ENCODE measurements at places on chromosomes 13 and 19. TPM values are rescaled to one million over a fixed set of nuclear protein-coding genes. Genes with fewer than 3 reads are reported as not detected.

Gene C19orf18
- not detected for total RNA-seq

Gene ZNF492
- total RNA-seq: 4.4 TPM

Gene FUT6
- not detected for total RNA-seq

Gene TTC9B
- 59.0 TPM for total RNA-seq

- no peak for DNase-seq
Measured at GRCh38 chr13:37491661-37492060, 106.9 kb downstream of the POSTN start.

- no peak for DNase-seq
Measured at GRCh38 chr19:3548606-3549005, 8.8 kb downstream of the MFSD12 start.

DNA sequence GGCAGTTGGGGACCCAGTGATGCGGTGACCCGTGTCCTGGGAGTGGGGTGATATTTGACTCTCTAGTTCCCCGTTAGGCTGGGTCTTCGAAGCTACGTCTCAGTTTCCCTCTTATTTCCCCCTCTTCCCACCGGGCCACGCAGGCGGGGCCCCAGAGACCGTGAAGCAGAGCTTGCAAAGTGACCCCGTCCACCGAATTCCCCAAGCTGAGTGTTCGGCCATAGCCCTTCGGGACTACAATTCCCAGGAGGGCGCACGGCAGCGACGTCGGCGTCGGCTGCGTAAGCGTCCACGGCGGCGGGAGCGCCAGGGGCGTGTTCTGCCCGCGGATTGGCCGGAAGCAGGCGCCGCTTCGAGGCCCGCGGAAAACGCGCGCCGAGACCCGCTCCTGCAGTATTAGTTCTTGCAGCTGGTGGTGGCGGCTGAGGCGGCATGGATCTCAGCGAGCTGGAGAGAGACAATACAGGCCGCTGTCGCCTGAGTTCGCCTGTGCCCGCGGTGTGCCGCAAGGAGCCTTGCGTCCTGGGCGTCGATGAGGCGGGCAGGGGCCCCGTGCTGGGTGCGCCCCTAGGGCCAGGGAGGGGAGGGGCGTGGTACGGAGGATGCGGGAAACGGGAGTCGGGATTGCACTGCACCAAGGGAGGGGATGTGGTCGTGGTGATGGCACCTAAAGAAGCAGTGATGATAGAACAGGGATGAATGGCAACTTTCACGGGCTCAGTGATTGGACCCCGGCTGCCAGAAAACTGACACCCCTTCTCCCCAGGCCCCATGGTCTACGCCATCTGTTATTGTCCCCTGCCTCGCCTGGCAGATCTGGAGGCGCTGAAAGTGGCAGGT lies at the start of gene RNASEH2A:
Gene RNASEH2A, plus strand, starts transcription at position 343 of the 840 bp plus-strand sequence. Its CDS starts 90 bp downstream, at position 433.
- peak; percentile 88 for DNase-seq

GRCh38 chr13:28685114-28685513 lies 26.2 kb downstream of the POMP start:
- DNase-seq: no peak

DNA sequence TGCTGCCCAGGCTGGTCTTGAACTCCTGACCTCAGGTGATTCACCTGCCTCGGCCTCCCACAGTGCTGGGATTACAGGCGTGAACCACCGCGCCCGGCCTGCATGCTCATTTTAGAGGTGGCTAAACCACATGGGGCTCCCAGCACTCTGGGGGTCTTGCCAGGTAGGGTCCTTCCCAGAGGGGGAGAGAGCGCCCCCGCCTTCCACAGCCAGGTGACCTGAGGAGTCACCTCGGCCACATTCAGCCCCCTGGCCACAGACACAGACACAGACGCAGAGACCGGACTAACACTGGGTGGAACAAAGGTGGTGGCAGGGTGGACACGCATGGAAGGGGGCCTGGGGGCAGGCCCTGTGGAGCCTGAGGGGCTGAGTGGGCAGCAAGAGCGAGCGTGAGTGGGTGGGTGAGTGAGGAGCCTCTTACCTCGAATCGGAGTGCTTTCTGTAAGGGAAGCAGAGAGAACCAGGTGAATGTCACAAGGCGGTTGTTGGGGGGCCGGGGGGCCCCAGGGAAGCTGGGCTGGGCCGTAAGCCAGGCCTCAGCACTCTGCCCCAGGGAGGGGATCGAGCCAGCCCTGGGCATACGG lies 80.1 kb downstream of the PTPRS start:
- DNase-seq: no peak

- no peak for DNase-seq
Measured at GRCh38 chr13:76455960-76456359, 430.2 kb downstream of the KCTD12 start.

GRCh38 chr19:18273561-18274218 lies 562 bp downstream of the IQCN start:
- DNase-seq: no peak

DNA sequence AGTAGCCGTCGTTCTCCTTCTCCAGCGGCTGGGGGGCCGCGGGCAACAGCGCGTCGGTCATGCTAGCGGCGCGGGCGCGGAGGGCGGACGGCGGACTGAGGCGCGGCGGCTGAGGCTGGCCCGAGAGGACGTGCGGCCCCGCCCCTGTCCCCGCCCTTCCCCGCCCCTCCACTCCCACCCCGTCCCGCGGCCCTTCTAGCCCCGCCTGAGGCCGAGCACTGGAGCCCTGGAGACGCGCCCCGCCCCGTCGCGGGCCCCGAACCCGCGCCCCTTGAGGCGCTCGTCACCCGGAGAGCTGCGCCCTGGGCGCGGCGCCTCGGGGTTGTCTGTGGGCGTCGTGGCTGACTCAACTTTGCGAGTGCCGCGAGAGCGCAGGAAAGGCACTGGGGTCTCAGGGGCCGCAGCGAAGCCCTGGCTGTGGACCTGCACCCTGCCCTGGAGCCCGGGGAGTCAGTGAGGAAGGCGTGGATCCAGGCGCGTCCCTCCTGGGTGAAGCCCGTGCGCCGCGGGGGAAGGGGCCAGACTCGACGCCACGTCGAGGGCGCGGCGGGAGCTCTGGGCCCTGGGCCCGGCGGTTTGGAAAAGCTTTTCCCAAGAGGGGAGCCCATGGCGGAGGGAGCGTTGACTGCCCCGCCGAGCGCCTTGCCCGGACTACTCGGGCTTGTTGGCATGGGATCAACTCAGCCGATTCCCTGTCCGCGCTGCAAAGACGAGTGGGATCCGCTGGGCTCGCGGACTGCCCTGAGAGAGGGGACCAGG lies at the start of gene RHPN2:
Gene RHPN2, minus strand, starts transcription at position 97 of the 759 bp plus-strand sequence. Its CDS starts 36 bp downstream, at position 61.
- DNase-seq: no peak

Data from occipital lobe (tissue), 3 donors.